ENCODE measurements at places on chromosomes 7 and 10.

DNA sequence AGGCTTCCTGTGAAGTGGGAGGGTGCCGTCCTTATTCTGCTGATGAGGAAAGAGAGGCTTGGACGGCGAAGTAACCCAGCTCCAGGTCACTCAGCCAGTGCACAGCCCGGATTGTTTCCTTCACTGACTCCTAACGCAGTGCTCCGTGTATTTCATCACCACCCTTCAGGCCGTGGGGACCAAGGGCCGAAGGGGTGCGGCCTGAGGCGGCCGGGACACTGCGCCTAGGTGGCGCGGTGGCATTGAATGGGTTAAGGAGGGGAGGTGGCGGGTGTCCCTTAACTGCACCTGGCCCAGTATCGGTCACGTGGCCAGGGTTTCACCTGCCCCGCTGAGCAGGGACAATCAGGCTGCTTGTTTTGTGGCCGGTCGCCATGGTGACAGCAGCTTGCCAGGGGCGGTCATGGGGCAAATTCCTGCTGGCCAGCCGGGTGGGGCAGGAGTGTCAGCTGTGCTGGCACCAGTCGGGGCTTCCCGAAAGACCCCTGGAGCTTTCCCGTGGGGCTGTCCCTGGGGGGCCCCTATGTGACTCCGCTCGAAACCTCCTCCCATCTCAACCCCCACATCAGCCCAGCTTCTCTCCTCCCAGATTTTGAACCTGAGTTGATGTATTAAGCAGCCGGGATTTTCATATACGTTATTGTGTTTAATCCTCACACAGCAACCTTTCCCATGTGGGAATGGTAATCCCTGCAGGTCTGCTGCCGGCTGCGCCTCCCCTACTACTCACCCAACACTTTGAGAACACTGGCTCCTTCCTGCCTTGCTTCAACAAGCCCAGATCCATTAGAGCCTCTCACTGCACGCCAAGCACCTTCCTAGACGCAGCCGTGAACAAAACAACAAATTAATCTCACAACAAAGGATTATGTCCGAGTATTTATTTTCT lies 4.4 kb upstream of the ABHD11 start:
- no peak for DNase-seq

DNA sequence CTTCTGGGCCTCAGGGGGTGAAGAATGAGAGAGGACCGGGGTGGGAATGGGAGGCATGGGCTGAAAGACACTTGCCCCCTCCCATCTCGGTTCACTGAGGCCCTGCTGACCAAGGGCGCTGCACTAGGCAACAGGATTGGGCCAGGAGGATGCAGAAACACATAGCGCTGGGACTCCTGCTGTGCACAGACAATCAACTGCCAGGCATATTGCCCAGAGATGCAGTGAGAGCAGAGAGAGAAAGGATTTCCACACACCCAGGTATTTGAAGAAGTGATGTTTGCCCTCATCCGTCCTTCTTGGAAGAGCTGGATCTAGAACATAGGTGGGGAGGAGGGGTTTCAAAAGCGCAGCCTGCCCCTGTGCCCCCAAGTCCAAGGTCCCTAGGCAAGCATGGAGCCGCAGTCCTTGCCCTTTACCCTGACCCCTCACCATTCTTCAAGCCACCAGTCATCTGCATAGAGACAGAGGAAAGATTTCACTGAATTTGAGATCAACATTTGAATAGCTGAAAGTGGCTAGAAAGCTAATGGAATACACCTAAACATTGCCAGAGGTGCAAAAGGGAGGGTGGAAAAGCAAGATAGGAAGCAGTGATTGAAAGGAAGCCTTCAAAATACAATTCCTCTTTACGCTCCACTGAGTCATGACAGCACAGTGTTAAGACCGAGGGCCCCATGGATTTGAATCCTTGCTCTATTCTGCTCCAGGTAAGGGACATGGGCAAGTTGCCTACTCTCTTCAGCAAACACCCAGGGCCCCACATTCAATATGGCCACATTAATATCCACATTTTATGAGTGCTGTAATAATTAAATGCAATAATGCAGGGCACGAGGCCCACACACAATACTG lies 44.2 kb upstream of the TNS3 start:
- DNase-seq, result no peak

DNA sequence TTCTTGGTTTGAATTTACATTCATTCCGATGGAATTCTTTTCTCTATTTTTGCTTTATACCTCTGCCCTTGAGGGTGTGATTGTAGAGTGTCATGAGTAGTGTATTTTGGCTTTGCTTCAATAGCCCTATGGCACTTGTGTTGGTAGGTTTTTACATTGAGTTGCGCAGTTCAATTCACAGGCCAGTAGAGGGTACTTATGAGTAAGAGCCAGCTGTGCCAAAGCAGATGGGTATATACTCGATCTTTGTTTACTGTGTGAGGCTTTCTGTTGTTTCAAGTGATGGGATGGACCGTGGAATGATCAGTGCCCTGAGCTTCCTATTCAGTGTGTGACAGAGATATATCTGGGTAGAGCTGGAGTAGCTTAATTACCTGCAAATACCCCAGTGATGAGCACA lies 4.3 kb upstream of the AKR1C3 start:
- DNase-seq, result peak; percentile 18

- DNase-seq, result no peak
Measured at GRCh38 chr7:18508443-18509427, 13.2 kb downstream of the HDAC9 start.

GRCh38 chr10:77401683-77402082 lies 235.9 kb downstream of the KCNMA1 start:
- no peak for DNase-seq

DNA sequence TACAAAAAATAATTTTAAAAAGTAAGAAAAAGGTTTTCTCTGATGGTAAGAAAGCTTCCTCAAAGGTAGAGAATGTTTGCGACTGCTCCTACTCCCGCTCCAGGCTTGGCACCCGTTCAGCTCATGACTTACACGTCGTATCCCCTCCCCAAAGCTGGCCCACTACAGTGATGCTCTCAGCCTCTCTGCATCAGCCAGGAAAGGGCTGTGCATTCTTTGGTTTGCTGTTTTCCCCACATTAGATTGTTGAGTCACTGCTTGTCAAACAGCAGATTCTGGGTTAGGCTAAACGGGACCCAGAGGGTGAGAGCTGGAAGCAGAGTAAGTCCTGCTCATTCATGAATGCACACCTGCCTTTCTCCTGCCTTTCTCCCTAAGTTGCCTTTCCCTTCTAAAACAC lies 54.7 kb upstream of the NMT2 start:
- DNase-seq, result no peak

DNA sequence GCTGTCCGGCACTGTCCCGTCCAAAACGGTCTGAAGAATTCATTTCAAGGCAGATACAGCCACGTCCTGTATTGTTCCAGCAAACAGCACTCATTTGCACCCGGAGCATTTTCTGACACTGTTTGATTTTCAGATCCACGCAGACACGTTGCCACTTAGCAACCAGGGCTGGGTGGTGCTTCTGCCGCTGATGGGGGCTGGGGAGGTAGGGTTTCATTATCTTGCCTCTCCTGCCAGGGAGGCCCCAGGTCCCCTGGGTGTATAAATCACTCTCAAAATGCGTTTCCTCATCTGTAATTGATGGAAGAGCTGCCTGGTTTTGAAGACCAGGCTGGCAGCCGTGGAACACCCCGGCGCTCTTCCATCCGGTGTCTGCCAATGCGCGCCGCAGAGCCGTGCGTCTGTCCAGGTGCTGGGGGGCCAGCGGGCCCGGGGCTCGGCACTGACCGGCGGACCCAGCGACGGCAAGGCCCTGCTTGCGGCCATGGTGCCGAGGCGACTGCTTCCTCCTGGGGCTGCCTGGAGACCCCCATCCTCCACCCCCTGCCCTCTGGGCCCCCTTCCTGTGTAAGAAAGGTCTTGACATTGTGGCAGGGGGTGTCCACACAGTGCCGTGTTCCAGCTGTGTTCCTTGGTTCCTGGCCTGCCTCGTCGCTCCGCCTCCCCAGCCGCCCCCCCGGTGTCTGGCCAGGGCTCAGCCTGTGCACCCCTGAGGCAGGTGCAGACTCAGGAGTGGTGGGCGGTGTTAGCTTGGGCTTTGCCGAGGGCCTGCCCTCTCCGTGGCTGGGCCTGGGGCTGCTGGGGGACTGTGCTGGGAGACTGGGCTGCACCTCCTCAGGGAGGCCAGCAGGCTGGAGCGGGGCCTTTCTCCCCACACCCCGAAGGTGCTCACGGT lies 16.6 kb downstream of the ADGRA1 start:
- no peak for DNase-seq

DNA sequence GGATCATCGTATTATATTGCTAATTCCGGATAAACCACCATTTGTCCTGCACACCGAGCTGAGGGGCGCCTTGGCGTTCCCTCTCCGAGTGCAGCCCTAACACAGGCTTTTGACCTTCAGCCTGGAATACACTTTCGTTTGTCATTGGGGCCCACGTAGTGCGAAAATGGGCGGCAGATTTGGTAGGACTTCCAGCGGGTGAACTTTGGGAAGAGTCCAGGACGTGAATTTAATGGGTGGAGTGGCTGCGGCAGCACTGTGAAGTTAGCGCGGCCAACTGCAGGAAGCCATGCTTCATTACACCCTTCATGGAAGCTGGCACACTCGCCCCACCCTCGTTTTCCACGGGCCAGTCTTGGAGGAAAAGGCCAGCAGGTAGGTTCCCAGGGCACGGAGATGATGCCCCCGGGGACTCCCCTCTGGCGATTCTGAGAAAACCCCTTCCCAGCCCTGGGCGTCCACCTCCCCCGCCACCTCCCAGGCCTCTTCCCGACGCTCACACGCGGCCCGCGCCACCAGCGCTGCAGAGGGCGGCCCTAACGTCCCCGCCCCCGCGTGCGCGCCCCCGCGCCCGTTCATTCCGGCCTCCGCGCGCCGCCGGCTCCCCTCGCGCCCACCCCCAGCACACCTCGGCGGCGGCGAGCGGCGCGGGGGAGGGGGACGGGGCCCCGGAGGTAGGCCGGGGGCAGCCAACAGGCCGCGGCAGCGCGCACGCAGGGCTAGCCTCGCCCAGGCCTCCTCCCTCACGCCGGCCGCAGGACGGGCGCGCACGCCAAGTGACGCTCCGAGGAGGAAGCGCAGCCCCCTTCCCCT lies at the start of gene MLLT10:
MLLT10 (plus strand) TSS at position 766 of the 813 bp plus-strand sequence. CDS start 413 bp downstream, outside the sequence.
- peak; percentile 99 for DNase-seq

- DNase-seq, result no peak
Measured at GRCh38 chr7:154441811-154442210, 389.6 kb downstream of the DPP6 start.

- DNase-seq, result peak; percentile 57
Measured at GRCh38 chr10:13371897-13372470, 23.9 kb upstream of the SEPHS1 start.

DNA sequence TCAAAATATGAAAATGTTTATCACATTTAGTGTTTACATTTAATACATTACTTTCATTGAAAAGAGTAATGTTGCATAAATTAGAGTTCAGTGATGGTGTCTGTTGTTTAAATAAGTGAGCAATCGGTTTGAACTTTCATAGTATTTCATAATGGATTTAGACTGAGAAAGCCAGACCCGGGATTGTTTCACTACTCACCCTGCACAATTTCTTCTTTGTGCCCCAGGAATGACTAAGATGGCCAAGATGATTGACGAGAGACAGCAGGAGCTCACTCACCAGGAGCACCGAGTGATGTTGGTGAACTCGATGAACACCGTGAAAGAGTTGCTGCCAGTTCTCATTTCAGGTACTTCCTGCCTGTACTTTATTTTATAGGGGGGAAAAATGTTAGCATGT lies 74.6 kb downstream of the VCL start:
- no peak for DNase-seq

- no peak for DNase-seq
Measured at GRCh38 chr7:133570321-133570720, 317.4 kb downstream of the EXOC4 start.

- DNase-seq, result no peak
Measured at GRCh38 chr10:77541247-77541646, 96.4 kb downstream of the KCNMA1 start.

GRCh38 chr10:33352175-33352574 lies 17.7 kb upstream of the NRP1 start:
- no peak for DNase-seq

DNA sequence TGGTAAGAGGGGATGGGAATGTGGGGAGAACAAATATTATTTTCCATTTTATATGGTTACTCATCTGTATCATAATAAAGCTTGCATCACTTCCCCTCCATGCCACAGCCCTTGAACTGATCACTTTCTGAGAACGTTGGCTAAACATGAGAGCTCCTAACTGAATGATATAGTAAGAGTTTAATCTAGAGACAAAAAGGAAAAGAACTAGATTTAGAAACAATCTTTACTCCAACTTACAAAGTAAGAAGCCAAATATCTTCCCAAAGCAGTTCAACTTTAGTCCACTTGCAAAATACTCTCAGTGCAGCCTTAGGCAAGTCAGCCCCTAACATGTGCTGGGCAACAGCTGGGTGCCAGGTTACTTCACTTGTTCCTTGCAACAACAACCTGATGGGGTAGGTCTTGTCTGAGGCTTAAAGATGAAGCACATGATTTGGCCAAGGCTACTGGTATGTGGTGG lies 20.3 kb downstream of the SMURF1 start:
- no peak for DNase-seq

- DNase-seq, result no peak
Measured at GRCh38 chr10:132163278-132163765, 23.4 kb upstream of the DPYSL4 start.

GRCh38 chr7:26365077-26365900 lies 73.6 kb downstream of the SNX10 start:
- DNase-seq, result peak; percentile 56

GRCh38 chr10:117216611-117217195 lies 19.4 kb downstream of the KCNK18 start:
- peak; percentile 53 for DNase-seq

GRCh38 chr10:34107626-34108516 lies 707.2 kb downstream of the PARD3 start:
- DNase-seq, result no peak

DNA sequence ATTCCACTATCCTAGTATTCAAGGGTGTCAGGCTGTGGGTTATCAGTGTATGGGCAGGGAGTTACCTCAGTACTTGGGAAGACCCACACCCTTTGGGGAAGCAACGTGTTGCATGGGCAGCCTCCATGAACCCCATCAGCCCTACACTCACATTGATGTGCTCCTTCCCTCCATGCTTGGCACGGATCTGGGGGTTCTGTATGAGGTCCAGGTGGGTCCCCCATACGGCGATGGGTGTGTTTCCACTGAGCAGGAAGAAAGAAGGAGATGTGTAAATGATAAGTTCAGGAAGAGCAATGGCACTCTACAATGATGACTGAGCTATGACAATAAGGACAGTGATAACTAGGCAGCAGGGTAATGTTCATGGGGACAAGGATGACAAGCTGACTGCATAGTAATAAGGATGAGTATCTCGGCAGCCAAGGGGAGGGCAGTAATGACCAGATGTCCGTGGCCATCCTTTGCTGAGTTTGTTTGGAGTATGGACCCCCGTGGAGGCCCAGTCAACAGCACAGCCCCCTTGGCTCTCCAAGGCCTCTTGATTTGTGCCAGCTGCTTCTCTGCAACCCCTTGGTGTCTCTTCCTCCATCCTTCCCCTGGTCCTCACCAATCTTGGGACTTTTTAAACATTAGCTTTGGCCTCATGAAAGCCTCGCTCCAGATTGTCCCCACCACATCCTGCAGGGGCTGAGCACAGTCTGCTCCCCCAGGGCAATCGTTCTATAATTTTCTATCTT lies 394.2 kb downstream of the PLXNA4 start:
- no peak for DNase-seq

Data from GDM1 (cell line).